Hypothalamus (tissue), 51 donors: ENCODE measurements at places on chromosomes 5 and 9.

DNA sequence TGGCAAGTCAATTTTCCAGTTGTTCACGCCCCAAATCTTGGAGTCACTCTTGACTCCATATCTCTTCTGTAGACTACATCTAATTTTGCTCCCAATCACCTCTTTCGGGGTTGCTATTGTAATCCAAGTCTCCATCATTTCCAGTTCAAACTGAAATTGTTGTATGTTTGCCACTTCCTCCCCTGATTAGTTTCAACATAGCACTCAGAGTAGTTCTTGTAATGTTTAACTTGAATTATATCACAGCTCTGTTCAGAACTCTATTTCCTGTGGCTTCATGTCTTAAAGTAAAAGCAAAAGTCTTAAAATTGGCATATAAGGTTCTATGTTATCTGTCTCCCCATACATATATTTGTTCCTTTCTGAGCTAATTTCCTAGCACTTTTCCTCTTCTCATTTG is 348.5 kb upstream of the RIOK2 start:
- no peak for DNase-seq

GRCh38 chr5:176565760-176566288 is 16.7 kb downstream of the CDHR2 start:
- no peak for DNase-seq

DNA sequence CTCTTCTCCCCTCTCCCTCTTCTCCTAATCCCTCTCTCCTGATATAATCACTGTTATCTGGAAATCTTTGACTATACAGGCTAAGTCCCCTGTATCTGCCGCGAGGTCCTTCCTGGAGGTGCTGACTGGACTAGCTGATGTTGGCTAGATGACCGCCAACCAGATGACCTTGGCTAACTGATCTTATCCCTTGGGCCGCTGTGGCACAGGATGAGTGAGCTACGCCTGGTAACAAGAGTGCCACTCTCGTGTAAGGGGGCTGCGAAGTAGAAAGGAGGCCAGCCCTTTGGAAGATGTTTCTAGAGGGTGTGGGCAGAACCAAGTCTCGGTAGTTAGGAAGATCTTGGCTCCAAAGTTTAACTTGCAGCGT is 345 bp upstream of the PRRC1 start:
- DNase-seq: no peak

DNA sequence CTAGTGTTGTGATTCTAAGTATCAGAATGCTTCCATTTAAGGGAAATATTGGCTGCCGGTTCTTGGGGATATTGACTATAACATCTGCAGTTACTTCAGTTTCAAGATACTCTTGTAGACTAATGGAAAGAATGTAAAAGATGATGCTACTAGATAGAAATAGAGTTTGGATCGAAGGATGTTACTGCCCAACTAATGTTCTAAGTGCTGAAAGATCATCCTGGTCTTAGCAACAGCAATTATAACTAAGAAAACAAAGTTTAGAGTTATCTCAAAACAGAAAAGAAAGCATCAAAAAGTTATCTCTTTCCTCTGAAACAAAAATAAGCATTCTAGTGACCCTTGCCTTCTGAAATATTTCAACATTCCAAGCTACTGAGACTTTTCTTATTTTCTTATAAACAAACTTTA is 49.9 kb downstream of the ITGA1 start:
- no peak for DNase-seq

GRCh38 chr9:131759017-131759647 is 19.3 kb upstream of the RAPGEF1 start:
- DNase-seq: no peak

DNA sequence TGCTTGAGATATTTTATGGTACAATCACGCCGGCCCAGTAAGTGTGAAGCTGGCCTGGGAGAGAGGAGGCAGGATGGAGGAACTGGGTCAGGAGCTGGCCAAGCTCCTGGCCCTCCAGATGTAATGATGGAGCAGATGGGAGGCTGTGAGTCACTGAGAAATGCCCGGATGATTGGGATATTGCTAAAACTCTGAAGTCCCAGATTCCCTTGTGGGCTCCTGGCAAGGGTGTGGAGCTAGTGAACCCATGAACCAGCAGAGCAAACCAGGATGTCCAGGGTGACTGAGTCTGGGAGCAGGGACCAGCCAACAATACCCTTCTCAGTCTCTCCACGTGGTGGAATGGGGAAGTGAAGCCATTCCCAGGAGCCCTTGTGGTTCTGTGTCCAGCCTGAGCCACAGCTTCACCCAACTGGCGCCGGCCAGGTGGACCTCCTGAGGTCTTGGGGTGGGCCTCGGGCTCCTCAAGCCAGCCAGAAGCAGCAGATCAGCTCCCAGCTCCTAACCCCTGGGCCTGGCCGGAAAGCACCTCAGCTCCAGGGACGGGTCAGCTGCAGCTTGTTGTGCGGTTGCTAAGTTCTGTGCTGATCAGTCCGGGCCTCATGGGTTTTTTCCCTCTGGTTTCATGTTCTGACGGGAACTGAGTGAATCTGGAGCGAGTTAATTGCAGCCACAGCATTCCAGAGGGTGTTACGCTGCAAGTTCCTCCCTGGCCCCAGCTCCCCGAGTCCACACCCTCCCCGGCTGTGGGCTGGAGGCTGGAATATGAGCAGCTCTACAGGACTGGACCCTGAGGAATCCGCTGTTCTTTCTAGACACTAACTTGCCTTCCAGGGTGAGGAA is 37.6 kb downstream of the DUSP1 start:
- no peak for DNase-seq

DNA sequence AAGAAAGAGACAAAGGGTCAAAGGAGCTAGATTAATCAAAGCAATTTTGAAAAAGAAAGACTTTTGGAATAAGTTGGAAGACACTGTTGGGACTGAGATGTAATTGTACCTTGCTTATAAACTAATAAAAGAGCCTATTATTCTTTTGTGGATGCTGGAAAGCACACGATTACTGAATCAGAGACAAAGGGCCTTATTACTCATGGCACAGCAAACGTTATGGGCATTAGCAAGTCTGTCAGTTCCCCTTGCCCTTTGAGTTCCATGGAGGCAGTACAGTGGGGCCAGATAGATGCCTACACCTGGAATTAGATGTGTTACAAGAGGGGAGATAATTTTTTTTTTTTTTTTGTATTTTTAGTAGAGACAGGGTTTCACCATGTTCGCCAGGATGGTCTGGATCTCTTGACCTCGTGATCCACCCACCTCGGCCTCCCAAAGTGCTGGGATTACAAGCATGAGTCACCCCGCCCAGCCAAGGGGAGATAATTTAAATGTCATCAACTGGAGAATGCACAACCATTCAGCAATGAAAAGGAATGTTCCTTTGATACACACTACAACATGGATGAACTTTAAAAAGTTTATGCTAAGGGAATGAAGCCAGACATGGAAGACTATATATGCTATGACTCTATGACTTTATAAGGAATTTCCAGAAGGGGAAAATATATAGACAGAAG is 128.9 kb downstream of the STARD4 start:
- DNase-seq: no peak

DNA sequence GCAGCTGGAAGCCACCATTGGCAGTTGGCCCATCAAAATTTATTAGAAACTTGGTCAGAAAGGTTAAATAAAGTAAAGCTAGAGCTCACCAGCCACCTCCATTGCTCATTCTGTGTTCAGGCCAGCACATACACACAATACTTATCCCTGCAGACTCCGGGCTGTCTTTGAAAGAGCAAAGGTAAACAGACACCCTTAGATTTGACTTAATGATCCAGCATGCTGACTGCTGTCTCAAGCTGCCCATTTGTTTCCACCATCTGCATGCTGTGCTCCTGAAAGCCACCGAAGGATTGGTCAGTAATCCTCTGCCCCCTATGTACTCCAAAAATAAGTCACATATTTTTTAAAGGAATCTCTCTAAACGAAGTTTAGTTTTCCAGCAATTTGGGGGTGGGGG is 1059.8 kb upstream of the DMAC1 start:
- DNase-seq: no peak

DNA sequence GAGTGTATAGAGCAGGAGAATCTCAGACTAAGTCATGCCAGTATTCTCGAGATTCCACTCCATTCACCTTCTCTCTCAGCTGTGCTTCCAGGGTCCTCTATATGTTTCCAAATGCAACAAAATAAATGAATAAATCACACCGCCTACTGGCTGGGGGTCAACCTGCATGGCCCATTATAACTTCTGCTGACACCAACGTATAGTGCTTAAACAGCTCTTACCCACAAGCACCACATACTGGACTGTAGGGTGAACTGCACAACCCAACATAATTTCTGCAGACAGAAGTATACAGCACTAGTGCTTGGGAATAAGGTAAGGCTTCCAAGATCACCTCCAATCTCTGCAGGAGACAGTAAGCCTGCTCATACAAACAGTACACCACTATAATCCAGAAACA is 33.1 kb upstream of the HTR4 start:
- no peak for DNase-seq

GRCh38 chr9:107281922-107282667 is 984 bp upstream of the RAD23B start:
- DNase-seq: no peak

- DNase-seq: no peak
These were observed 64.5 kb downstream of the MFAP3 start for GRCh38 chr5:154103233-154103632.

DNA sequence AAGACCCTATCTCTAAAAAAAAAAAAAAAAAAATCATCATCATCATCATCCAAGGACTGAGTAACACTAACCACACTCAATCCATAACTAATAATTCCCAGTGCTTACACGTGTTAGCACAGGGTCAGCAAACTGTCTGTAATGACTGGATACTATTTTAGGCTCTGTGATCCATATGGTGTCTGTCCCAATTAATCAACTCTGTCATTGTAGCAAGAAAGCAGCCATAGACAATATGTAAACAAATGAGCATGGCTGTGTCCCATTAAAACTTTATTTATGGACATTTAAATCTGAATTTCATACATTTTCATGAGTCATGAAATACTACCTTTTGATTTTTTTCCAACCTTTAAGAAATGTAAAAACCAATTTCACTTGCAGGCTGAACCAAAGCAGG is 148.4 kb downstream of the SIL1 start:
- DNase-seq: no peak

DNA sequence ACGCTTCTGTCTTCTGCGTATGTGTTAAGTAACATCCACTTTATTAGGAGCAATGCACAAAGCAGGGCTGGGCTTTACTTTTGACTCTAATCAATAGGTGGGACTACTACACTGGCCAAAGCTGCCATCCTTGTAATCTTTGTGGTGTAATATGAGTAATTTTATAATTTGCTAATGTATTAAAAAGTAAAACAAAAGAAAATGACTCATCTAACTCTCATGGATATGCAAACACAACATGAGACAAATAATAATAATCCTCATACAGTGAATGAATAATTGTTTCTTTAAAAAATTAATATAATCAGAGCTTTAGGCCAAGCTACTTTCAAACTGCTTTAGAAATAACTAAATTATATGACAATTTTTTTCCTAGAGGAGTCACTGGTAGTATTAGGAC is 90.7 kb downstream of the NR3C1 start:
- DNase-seq: no peak

GRCh38 chr9:96462541-96462940 is 12.6 kb downstream of the HABP4 start:
- no peak for DNase-seq

DNA sequence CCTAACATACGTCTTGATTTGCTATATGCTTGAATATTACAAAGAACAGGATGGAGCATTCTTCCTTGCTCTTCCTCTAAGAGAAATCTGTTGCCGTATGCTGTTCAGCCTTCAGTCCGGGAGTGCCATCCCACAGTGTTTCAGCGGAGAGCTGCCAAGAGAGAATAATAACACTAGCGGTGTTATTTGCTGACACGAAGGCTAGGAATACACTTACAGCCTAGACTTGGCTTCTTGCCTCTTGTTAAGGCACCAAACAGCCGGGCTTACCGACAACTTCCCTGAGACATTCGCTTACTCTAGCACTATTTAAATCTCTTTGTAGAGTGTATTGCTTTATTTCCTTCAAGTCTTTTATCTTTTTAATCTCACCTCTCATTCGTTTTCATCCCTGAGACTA is 31.4 kb downstream of the KCTD16 start:
- no peak for DNase-seq

GRCh38 chr9:29211003-29211579 is 1637.8 kb upstream of the C9orf72 start:
- no peak for DNase-seq

DNA sequence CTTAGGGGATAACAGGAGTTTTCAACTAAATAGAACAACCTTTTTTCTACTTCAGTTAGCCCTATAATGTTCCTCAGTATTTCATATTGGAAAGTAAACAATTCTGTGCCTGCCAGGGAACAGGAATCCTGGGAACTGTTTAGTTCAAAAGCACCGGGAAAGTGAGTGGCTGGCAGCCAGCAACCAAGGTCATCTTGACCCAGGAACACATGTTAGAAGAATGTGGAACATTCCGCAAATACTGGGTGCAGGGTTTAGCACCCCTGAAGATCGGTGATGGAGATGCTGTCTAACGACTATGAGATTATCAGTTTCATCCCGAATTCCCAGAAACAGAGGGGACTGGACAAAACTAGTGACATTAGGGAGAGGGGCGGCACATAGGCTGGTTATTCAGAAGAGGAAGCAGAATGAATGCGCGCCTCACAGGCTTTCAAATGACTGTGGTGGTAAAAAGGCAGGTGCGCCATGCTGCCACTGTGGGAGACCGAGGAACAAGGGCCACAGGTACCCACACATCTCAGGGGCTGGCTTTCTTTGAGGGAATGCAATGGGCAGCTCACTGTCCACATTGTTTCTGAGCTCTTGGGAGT is 51.2 kb downstream of the IPPK start:
- no peak for DNase-seq

DNA sequence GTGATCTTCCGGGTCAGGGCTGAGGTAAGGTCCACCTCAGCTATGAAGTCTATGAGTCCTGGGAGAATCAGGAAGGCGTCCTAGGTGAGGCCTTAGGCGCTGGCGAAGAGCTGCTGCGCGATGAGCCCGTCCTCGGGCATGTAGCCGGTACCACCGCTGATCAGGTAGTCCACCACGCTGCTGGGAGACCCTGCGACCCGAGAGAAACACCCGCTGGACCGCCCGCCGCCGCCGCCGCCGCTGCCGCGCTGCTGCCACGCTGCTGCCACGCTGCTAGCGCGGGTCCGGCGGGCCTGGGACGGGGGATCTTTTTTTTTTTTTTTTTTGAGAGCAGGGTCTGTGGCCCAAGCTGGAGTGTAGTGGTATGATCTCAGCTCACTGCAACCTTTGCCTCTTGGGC is 8.0 kb upstream of the DCAF12 start:
- no peak for DNase-seq

DNA sequence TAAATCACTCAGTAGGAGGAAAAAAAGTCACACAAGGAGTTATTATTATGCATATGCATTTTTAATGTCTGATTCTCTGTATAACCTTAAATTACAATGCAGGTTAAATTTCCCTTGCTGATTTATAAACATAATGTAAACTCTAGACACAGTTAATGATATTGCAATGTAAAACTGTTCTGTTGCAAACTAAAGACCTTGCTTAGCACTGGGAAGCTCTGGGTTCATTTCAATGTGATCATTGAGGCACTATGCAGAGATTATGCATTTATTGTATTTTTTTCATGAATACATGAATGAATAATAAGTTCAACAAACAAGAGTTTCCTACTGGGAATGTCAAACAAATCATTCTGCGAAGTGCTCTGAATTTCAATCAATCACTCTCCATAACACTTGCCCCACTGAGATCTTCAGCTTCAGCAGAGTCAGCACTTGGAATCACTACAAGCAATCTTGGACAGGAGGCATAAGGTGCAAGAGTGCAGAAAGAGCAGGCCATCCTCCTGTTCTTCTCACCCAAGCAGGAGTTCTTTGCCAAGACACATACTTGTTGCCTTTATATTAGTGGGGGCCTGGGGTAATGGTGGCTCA is 232.1 kb downstream of the CSNK1G3 start:
- no peak for DNase-seq

GRCh38 chr9:16823906-16824305 is 46.6 kb downstream of the BNC2 start:
- DNase-seq: no peak

- no peak for DNase-seq
These were observed 146.6 kb upstream of the RFX3 start for GRCh38 chr9:3672399-3672798.
